RCC 7860 (cell line): ENCODE measurements at places on chromosomes 12 and 14.
A peak's percentile ranks its signal among the peaks of the same experiment; 100 is the strongest.

- DNase-seq: no peak
Measured at GRCh38 chr12:120343692-120344091, 16.1 kb upstream of the PLA2G1B start.

- DNase-seq: no peak
Measured at GRCh38 chr14:105059925-105060565, 5.2 kb downstream of the GPR132 start.

- no peak for DNase-seq
Measured at GRCh38 chr14:64549791-64550620, at the start of gene PPP1R36. Gene PPP1R36, plus strand, starts transcription at chr14:64549961. Its CDS starts 37 bp downstream, at chr14:64549998.

- no peak for DNase-seq
Measured at GRCh38 chr14:101354726-101355125, 206.6 kb upstream of the DIO3 start.

DNA sequence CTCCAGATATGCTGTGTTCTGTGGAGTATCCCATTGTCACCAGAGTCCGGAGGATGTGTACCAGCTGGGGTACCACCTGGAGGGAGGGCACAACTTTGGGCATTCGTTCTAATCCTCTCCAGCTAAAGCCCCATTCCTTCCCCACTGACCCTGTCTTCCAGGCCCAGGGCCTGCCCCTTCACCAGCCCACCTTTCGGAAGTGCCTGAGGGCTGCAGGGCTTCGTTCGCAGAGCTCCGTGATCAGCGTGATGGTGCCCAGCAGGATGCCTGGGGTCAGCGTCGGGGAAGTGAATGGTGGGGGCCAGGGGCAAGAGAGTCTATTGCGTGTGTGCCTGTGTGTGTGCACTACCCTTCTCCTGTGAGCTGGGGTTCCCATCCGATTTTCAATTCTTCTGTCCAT lies 2.0 kb downstream of the AP1G2 start:
- DNase-seq: no peak

DNA sequence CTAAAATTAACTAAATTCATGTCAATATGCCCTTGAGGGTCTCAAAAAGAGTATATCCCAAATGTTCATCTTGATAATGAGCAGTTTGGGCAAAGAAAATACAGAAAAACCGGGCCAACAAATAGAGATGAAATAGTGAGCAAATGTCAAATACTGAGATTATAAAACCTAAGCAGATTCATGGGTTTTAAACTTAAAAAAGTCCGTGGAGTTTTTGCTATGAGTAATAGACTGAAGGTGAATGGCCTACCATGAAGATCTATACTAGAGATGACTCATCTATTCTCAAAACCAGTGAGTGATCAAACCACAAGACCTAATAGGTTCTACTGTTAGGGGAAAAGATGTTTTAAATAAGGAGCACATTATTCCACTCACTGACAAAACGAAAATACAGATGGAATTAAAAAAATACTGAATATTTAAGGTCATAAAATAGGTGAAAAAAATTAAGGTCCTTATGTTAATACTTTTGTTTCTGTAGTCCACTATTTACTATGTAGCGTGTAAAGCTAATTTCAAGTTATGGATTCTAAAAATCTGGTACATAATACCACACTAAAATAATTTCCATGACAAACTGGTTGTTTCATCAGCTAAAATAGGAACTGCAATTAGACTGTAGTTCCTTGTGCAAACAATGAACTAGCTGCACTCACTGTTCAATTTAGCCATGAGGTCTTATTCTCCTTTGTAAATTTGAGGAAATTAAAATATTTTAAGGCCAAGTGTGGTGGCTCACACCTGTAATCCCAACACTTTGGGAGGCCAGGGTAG lies 5.0 kb downstream of the HNRNPC start:
- DNase-seq: peak; percentile 66

DNA sequence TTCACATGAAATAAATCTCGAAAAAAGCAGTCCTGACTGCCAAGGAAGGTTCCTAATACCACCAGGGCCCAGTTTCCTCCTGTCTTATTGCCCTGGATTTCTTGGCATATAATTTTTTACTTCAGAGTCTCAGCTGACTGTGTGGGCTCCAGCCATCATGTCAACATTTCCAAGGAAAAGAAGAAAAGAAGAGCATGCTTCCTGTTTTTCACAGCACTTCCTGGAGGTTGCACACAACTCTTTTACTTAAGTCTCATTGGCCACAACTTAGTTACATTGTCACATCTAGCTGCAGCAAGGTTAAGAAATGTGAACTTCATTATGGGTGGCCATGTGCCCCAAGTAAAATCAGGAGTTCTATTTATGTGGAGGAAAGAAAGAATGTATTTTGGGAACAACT lies 24.3 kb downstream of the DACT1 start:
- no peak for DNase-seq

DNA sequence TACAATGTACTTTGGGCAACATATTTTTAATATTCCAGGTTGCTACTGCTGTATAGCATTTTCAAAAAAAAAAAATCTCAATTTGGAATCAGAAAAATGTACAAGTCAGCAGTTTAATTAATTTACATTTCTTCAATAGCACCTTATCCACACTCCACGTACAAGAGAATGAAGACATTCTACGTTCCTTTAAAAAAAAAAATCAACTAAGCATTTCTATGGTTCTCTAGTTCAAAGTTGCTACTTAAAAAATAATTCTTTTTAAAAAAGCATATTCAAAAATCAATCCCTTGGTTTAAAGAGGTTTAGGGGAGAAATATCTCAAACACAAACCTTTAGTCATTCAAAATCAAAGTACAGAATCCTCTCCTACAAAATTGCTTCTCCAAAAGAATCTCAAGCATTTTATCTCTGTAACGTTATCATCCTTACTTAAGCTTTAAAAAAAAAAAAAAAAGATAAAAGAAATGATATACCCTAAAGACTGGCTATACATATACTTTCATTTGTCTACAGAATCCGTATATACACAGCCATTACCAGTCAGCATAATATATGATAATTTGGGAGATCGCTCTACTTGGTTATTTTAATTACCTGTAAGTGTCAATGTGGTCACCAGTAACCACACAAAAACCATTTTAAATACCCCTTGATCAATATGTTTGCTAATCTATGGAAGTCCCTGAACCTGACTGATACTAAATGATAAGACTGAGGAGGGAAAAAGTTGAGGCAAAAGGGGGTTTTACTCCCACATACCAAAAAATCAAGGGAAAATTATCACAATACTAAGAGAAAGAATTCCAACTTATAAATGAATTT lies 2.7 kb downstream of the MED13L start:
- DNase-seq: no peak

DNA sequence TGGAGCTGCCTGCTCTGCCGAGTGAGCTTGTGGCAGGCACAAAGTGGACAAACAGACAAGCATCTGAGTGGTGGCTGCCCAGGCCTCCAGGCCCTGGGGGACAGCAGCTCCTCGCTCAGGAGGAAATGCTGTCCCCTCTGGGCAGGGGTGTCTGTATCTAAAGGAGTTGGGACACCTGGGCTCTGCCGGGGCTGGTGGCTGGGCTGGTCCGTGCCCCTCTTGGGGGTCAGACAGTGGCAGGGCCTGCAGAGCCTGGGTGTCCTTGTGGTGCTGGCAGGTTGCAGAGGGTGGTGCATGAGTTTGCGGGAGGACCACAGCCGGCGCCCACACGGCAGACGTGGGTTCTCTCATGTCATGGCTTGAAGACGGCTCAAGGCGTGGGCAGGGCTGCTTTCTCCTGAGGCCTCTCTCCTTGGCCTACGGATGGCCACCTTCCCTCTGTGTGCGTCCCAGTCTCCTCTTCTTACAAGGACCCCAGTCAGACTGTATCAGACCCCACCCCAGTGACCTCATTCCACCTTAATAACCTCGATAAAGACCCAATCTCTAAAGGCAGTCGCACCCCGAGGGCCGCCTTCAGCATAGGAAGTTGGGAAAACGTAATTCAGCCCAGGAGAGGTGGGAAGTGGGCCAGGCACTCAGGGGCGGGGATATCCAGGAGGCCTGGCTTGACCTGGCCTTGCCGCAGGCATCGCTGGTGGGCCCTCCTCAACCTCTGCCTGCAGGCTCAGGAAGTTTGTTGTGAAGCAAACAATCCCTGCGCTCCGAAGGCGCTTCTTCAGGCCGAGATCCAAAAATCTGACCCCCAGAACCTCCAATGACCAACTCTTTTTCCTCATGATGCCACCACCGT lies 110.0 kb downstream of the KIF26A start:
- no peak for DNase-seq

GRCh38 chr14:68864361-68864750 lies 71.5 kb upstream of the ZFP36L1 start:
- no peak for DNase-seq

DNA sequence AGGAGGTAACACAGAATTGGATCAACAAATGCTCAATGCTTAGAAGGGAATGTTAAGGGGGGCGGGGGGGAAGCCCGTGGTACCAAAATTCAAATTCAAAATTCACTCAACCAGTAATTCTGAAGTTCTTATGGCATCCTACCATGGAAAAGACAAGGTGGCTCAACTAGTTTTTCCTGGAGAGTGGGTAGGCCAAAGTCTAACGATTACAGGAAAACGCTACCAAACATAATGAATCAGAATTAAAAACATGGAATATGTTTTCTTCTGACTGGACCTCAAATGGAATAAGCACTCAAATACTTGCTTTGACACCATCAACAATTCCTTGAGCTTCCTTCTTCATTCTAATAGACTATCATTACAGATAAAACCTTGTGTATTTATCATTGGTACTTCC lies 2.3 kb downstream of the NACA start:
- DNase-seq: no peak

- DNase-seq: no peak
Measured at GRCh38 chr14:97346675-97347074, 549.5 kb downstream of the VRK1 start.

- DNase-seq: peak; percentile 82
Measured at GRCh38 chr14:23115039-23115731, 3.9 kb downstream of the CEBPE start.

DNA sequence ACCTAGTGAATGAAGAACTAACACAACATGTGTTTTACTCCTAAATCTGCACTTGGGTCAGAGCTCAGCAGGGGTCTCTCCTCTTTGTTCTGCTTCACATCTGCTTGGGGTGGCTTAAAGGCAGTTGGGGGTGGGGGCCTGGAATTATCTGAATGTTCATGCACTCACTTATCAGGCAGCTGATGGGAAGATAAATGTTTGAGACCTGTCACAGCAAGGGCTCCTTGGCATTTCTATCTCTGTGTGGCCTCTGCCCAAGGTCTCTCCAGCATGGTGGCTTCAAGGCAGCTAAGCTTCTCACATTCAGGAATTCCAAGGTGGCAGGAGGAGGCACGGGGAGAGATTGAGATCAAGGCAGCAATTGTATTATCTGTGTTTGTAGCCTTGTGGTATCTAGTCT lies 6.4 kb upstream of the HMGA2 start:
- DNase-seq: no peak

GRCh38 chr12:116539905-116540482 lies 19.2 kb upstream of the MAP1LC3B2 start:
- DNase-seq: no peak

DNA sequence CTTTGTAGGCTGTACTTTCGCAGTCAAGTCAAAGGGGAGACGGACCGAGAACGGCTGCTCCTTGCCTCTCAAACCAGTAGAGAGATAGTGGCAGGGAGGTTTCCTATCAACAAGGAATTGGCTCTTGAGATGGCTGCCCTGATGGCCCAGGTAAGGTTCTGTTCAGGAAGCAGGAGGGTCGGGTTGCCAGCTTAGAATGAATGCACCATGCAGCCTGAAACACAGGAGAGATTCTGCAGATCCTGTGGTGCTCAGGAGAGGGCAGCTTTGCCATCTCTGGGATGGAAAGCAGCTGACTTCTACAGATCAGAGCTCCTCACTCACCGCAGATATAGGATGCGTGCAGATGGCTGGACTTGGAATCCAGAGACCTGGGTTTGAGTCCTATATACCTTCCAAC lies 18.0 kb downstream of the PIGH start:
- no peak for DNase-seq

- DNase-seq: no peak
Measured at GRCh38 chr14:41360126-41360525, 246.6 kb upstream of the LRFN5 start.

- peak; percentile 57 for DNase-seq
Measured at GRCh38 chr14:68147303-68147702, 327.7 kb downstream of the RAD51B start.

DNA sequence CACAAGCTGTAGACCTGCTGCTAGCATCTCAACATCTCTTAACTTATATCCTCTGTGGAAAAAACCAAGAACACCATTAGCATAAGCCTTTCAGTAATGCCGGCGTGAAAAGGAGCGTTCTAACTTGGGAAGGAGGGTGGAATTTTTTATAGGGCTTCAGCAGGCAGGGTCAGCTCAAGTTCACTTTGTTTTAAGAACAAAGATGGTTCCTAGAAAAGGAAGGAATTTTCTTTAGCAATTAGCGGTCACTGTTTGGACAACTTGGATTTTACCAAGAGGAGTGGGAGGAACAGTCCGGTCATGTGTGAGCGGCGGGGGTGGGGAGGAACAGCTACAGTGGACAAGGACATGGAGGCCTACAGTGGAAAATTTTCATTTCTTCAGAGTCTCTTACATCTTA lies 35.9 kb downstream of the BBS10 start:
- no peak for DNase-seq

DNA sequence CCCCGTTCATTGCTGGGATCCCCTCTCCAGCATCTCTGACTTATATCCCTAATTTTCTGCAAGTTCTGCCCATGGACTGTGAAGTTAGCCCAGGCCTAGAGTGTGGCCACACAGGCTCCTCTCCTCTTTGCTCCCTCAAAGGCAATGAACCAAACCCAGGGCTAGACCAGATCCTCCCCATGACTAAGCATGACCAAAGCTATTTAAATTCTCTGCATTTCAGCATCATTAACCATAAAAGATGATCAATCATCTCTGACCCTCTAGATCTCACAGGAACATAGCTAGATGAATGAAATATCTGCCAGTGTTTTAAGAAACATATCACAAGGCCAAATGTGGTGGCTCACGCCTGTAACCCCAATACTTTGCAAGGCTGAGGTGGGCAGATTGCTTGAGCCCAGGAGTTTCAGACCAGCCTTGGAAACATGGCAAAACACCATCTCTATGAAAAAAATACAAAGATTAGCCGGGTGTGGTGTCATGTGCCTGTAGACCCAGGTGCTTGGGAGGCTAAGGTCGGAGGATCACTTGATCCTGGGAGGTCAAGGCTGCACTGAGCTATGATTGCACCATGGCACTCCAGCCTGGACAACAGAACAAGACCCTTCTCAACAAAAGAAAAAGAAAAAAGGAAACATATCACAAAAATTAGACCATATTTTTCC lies 2.2 kb upstream of the KRT3 start:
- peak; percentile 88 for DNase-seq

- DNase-seq: no peak
Measured at GRCh38 chr12:4956054-4956453, 46.3 kb downstream of the KCNA1 start.

DNA sequence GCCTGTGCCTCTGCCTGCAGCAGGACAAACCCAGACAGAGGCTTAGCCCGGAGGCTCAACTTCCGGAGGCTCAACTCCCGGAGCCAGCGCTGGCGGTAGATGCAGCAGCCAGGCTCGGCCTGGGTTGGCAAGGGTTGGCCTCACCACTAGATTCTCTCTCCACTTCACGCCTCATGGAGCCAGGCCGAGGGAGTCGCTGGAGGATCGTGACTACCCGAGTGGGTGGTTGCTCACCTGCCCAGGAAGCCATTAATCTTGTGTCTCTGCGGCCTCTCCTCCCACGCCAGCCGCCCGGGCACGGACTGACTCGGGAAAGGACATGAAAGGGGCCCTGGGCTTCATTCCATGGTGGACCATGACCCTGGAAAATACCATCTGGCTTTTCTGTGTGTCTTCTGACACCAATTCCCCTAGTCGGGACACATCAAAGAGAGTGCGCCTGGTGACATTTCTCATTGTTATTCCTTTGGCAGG lies 20.8 kb downstream of the ESRRB start:
- DNase-seq: peak; percentile 24
